ENCODE measurements at places on chromosomes 1 and 21.

GRCh38 chr1:39508857-39509305 lies 17.4 kb downstream of the BMP8A start:
- DNase-seq = no peak

- no peak for DNase-seq
Measured at GRCh38 chr1:50111503-50111902, 2.8 kb downstream of the ELAVL4 start.

DNA sequence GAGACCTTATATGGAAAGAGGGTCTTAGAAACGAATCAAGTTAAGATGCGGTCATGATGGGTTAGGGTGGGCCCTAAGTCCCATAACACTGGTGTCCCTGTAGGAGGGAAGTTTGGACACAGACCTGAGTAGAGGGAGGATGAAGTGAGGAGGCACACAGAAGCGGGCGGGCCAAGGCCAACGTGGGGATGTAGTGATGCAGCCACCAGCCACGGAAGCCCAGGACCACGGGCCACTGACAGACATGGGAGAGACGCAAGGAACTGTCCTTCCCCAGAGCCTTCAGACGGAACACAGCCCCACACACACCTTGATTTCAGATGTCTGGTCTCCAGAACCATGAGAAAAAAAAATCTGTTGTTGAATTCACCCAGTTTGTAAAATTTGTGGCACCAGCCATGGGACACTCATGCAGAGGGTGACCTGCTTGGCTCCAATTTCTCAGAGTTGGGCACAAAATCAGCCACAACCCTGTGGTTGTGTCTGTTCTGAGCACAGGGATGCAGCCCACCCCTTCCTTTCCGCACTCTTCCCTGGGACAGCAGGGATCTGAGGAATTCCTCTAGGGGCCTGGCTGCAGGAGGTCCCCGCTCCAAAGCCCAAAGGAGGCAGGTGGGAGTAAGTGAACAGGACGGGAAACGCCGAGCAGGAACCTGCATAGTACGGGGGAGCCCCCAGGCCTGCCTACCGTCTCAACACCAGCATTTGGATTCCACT lies 61.1 kb downstream of the RIPK4 start:
- DNase-seq = no peak

GRCh38 chr1:71080230-71080738 lies 551 bp downstream of the ZRANB2 start:
- no peak for DNase-seq

- no peak for DNase-seq
Measured at GRCh38 chr1:36728846-36729245, 246.1 kb upstream of the CSF3R start.

GRCh38 chr1:202165267-202165941 lies 5.0 kb upstream of the PTPN7 start:
- no peak for DNase-seq

DNA sequence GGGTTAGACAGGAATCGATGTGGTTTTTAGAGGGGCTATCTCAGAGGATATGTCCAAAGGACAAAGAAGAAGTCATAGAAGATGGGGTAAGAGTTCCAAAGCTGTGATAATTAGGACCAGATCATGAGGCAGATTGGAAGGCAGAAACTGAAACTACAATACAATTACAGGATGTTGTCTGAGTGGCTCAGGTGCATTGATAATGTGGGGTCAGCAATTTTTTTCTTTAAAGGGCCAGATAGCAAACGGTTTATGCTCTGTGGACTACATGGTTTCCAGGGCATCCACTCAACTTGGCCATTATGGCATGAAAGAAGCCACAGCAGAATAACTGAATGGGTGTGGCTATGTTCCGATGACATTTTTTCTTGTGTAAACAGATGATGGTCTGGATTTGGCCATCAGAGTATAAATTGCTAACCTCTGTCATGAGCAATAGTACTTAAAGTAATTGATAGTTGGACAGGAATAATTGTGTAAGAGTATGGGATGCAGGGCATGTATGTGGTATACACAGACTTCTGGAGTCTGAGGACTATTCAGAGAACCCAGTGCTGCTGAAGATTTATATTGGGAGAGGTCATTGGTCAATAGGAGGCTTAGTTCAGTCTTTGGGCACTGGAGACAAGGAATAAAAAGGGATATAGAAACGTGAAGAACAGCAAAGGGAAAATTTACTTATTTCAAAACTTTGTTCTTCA lies 198.4 kb upstream of the ADGRL4 start:
- no peak for DNase-seq

- DNase-seq = no peak
Measured at GRCh38 chr1:92855236-92855635, 23.4 kb downstream of the RPL5 start.

- DNase-seq = no peak
Measured at GRCh38 chr21:32307706-32308105, 9.1 kb downstream of the MRAP start.

GRCh38 chr21:41948078-41948895 lies 5.5 kb downstream of the C2CD2 start:
- DNase-seq = no peak

DNA sequence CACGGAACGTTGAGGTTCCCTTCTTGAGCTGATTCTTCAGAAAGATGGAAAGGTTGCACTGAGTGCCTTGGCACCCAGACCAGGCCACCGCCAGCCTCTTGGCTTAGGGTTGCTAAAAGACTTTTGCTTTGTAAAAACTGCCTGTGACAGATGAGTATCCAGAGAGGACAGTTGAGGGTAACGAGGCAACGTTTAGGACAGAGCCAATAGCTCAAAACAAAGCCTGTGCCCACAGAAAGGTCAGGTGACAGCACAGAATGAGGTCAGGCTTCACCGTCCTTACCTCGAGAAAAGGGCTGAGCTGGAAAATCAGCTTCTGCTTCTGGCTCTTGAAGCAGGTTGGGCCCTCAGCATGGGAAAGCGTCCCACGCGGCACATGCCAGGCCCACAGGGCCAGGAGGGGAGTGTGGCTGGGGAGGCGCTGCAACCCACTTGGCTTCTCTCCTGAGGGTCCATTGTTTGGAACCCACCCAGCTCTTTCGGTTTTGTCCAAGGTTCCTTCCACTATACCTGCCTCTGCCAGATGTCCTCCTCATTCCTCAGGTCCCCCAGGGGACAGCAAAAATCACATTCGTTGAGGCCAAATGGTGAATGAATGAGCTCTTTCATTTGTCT lies 55.5 kb downstream of the SCCPDH start:
- DNase-seq = no peak

Data from NCI-H1436 treated with DMSO at 0.1 percent for 48 hours (cell line).